ENCODE measurements at places on chromosomes 16 and 17.

GRCh38 chr17:77888242-77889134 lies 70.0 kb upstream of the TNRC6C start:
- no peak for DNase-seq

DNA sequence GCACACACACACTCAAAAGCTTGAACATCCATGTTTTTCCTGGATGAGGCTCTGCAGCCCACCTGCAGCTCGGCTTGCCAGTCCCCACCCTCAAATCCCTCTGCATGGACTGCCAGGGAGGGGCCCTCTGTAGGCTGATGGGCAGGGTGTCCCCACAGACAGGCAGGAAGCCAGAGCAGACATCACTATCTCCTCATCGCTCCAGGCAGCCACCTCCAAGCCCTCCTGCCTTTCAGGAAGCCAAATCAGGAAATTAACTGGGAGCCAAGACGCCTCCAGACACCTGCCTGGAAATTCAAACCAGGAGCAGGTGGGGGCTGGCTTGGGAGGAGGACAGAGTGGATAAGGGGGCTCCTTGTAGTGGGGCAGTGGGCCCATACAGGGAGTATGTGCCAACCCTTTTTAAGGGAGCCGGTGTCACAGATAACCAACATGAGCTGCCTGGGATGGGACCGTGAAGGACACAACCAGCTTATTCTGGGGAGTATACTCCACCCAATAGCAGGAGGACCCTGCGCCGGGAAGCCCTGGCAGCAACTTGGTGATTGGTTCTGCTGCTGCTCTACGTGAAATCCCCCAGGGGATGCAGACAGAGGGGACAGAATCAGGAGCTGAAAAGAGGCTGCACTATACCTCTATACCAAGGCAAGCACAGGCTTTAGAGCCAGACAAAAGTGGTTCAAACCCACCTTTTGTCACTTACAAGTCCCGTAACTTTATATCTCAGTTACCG lies 139.1 kb downstream of the CCT6B start:
- no peak for DNase-seq

- DNase-seq, result no peak
Observed at GRCh38 chr17:683040-683439, 31.6 kb downstream of the VPS53 start.

DNA sequence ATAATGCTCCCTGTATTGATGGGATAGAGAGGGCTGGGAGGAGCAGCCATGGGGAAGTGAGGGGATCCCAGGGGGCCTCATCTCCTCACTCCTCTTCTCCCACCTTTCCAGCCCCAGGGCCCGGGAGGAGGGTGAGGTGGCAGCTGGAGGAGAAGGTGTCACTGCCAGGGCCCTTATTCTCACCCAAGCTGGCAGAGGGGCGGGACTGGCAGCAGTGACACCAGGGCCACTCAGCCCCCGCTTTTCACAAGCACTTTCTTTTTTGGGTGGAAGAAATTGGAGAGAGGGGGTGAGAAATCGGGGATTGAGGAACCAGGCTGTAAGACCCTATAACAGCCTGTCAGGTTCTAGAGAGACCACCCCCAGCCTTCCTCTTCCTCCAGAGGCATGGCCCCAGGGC lies 2.4 kb upstream of the TBX21 start:
- DNase-seq, result no peak

- DNase-seq, result no peak
Observed at GRCh38 chr16:23006380-23006779, 142.9 kb downstream of the USP31 start.

GRCh38 chr16:6558126-6558525 lies 774.5 kb upstream of the RBFOX1 start:
- no peak for DNase-seq

GRCh38 chr16:2778630-2778958 lies 1.5 kb upstream of the ELOB start:
- no peak for DNase-seq

DNA sequence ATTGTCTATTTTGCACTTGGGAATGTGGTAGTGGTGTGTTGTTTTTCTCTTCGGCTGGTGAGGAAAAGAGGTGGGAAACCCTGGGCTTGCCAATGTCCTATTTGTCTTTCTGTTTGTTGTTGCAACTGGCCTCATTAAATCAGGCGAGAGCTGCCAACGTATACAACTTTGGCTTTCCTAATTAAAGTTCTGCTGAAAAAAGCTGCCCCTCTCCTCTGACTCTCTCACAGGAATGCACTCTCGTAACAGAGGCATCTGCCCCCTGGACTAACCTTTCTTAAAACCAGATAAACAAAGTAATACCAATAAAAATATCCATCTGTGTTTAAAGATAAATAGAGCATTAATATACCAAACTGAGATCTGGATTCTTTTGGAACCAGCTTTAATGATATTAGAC lies 7.8 kb downstream of the CDRT15 start:
- no peak for DNase-seq

GRCh38 chr17:29583324-29584248 lies 5.9 kb downstream of the GIT1 start:
- no peak for DNase-seq

- no peak for DNase-seq
Observed at GRCh38 chr17:79890706-79891105, 51.5 kb upstream of the CBX4 start.

DNA sequence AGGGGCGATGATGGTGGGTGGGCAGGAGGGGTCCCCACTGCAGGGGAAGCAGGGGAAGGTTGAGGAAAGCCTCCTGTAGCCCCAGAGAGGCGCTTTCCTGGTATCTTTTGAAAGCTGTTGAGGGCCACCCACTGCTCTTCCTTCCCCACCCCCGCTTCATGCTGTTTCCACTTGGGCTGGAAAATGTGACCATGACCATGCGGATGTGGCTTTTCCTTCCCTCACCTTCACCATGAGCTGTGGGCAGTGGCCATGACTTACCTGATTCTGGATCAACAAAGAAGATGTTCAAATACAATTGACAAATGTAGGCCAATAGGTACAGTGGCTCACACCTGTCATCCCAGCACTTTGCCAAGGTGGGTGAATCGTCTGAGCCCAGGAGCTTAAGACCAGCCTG lies 13.8 kb downstream of the MVP start:
- no peak for DNase-seq

- DNase-seq, result no peak
Observed at GRCh38 chr17:15650741-15651582, 31.5 kb upstream of the FBXW10B start.

DNA sequence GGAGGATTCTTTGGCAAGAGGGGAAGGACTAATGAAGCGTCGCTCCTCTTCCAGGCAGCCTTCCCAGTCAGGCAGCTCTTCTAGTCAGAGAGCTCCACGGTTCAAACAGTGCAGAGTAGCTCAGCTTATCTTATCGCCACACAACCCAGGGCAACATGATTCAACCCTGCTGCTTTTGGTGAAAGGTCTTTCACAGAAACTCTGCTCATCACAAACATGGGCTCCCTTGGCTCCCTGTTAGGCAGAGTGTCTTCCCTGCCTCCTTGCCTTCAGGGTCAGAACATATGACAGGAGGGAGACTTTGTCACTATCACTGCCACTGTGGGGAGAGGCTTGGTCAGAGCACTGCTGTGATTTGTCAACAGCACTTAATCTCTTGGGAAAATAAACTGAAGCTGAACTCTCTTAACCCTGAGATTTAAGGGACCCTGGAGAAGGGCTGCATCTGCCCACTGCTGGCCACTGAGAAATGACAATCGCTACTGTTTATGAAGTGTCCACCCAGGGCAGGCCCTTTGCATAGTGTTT lies 6.9 kb upstream of the SLC13A2 start:
- DNase-seq, result no peak

DNA sequence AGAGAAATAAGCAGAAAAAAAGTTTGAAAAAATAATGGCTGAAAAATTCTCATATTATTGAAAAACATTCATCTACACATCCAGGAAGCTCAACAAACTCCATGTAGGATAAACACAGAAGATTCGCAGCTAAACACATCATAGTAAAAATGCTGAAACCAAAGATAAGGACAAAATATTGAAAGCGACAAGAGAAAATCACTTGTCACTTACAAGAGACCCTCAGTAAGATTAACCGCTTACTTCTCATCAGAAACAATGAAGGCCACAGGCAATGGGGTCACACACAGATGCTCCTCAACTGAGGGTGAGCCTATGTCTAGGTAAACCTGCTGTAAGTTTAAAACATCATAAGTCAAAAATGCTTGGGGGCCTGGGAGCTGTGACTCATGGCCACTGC lies 38.1 kb upstream of the METRNL start:
- no peak for DNase-seq

DNA sequence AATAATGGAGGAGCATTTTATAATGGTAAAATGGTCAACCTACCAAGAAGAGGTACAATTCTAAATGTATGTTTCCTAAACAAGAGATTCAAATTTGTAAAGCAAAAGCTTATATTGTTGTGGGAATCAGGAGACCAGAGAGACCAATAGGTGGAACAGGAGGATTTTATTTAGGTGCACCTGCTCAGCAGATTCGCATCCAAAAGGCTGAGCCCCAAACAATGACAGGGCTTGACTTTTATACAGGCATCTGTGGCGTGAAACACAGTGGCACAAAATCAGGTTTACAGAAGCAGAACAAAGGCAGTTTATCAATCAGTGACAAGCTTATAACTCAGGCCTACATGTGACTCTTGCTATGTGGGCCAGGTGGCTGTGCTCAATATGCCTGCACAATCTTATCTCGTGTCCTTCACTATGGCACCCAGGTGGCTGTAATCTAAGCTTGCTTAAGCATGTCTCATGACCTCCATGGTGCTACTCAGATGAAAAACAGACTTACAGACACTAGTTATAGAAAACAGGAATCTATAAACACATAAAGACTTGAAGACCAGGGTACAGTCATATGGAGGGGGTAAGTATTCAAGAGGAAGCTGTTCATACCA lies 780.2 kb upstream of the CA10 start:
- DNase-seq, result no peak

DNA sequence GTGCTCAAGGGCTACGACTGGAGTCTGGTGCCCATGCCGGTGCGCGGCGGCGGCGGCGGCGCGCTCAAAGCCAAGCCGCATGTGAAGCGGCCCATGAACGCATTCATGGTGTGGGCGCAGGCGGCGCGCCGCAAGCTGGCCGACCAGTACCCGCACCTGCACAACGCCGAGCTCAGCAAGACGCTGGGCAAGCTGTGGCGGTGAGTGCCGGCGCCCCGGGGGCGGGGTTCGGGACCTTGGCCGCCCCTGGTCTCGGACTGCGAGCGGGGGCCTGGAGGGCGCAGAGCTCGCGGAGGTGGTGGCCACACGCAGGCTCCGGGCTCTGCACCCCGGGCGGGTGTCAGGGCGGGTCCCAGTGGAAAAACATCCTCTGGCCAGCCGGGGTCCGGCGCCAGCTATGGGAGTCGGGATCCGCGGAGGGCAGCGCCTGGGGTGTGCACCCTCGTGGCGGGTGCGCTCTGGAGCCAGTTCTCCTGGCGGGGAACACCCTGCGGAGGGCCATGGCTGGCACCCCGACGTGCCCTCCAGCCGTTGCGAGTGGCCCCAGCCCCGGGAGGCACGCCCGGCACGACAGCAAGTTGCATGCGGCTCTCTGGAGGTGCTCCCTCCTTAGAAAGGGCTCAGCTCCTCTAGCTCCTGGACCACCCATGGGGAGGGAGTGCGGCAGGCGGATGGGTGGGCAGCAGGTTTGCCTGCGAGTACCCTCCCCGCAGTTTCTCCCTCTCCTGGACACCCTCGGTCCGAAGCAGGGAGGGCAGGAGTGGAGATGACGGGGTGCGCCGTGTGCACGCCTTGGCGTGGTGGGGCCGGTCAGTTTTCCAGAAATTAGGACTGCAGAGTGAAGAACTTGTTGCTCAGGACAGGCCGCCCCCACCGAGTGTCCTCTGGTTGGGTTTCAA lies 824 bp downstream of the SOX8 start:
- DNase-seq, result no peak

DNA sequence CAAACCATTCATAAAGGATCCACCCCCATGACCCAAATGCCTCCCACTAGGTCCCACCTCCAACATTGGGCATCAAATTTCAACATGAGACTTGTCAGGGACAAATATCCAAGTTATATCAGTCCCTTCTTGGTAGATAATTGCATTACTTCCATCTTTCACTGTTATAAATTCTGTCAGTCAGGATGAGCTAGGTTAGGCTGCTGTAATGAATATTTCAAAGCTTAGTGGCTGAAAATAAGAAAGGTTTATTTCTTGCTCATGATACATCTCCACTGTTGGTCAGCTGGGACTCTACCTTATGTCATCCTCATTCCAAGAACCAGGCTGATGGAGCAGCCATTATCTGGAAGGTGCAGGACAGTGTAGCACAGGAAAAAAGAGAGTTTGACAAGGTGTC lies 50.3 kb upstream of the TMC5 start:
- no peak for DNase-seq

GRCh38 chr17:61583660-61584264 lies 7.3 kb downstream of the NACA2 start:
- DNase-seq, result no peak

GRCh38 chr17:2192367-2193057 lies 111.1 kb downstream of the SMG6 start:
- peak; percentile 7 for DNase-seq

DNA sequence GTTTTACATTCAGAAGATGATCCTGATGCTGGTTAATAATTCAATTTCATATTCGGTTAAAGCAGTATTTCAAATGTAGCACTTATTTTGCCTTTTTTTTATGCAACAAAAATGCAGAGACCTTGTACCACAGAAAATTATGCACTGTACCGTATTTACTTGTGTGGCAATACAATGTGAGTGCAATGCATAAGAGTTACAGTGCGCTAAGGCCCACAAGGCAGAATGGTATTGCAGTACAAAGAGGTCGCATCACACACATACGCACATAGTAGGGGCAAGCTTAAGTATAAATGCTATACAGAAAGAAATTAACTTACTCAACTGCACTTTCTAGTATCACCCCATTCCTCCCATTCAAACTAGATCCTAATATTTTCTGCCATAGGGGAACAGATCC lies 103.0 kb downstream of the SYCE1L start:
- no peak for DNase-seq

DNA sequence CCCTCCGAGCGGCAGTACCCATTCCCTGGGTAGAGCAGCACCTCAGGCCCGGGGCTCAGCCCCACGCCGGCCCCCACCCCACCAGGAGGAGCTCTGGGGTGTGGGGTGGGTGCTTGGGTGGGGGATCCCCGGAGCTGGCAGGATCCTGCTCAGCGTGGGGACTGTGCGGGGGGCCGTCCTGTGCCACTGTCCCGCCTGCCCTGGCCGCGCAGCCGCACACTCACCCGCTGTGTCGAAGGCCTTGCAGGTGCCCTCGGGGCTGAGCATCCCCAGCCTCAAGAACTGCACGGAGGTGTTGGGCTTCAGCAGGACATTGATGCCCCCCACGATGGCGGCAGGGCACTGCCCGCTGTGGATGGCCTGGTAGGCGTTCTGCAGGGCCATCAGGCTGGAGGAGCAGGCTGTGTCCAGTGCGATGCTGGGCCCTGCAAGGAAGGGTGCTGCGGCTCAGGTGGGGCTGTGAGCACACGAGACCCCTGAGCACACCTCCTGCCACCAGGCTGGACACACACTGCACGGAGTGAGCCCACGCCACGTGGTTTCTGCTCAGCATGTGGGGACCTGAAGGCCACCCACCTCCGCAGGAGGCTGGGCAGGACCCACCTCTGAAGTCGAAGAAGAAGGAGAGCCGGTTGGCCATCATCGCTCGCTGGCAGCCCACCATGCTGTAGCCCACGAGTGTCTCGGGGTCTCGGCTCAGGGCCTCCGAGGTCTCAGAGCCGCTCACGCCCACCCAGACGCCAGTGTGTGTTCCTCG lies 4.9 kb downstream of the FASN start:
- DNase-seq, result no peak

Data from effector CD8-positive, alpha-beta T cell (primary cell).